ENCODE measurements at places on chromosomes 4 and X. TPM values are rescaled to one million over a fixed set of nuclear protein-coding genes. Genes with fewer than 3 reads are reported as not detected.

RNF150 gene
- not detected for total RNA-seq

ABCG2 gene
- total RNA-seq, result 0.61 TPM

GUCY1A1 gene
- 0.21 TPM for total RNA-seq

GLUD2 gene
- 0.87 TPM for total RNA-seq

NSDHL gene
- total RNA-seq, result 14.2 TPM

MAML3 gene
- 4.1 TPM for total RNA-seq

TRPC5OS gene
- total RNA-seq, result not detected

ERCC6L gene
- total RNA-seq, result 14.4 TPM

TCEAL3 gene
- total RNA-seq, result 2.7 TPM

VBP1 gene
- 64.2 TPM for total RNA-seq

CXCL6 gene
- not detected for total RNA-seq

UGT2B15 gene
- not detected for total RNA-seq

SLC49A3 gene
- 0.37 TPM for total RNA-seq

FGF13 gene
- not detected for total RNA-seq

ZNF157 gene
- total RNA-seq, result 0.32 TPM

GSX2 gene
- not detected for total RNA-seq

CLDN2 gene
- not detected for total RNA-seq

FLNA gene
- total RNA-seq, result 1,371 TPM

RASGEF1B gene
- 2.0 TPM for total RNA-seq

XG gene
- total RNA-seq, result not detected

CA5B gene
- total RNA-seq, result 16.2 TPM

LIMCH1 gene
- not detected for total RNA-seq

NELFA gene
- total RNA-seq, result 32.2 TPM

BEX1 gene
- total RNA-seq, result not detected

CXorf49 gene
- total RNA-seq, result not detected

TKTL1 gene
- 1.3 TPM for total RNA-seq

ARHGAP6 gene
- total RNA-seq, result not detected

EDA2R gene
- total RNA-seq, result 2.7 TPM

LUZP4 gene
- total RNA-seq, result not detected

LGI2 gene
- not detected for total RNA-seq

MAGEA6 gene
- total RNA-seq, result not detected

HSFX2 gene
- total RNA-seq, result not detected

MMRN1 gene
- total RNA-seq, result 0.47 TPM

CXCL1 gene
- total RNA-seq, result not detected

SNCA gene
- 3.8 TPM for total RNA-seq

Data from activated CD8-positive, alpha-beta T cell treated with anti-CD3 and anti-CD28 coated beads, Interleukin-2, amount 10 ng/mL, durations not matched to agents 7 days and 5 days (primary cell).